ENCODE measurements at places on chromosomes 3 and 15. TPM values are rescaled to one million over a fixed set of nuclear protein-coding genes. Genes with fewer than 3 reads are reported as not detected.
A peak's percentile ranks its signal among the peaks of the same experiment; 100 is the strongest.

GOLGA8G gene
- total RNA-seq, result not detected

CHL1 gene
- total RNA-seq, result 0.14 TPM

SPINK8 gene
- total RNA-seq, result not detected

EPHA6 gene
- 0.96 TPM for total RNA-seq

MAP6D1 gene
- 4.9 TPM for total RNA-seq

LIPH gene
- total RNA-seq, result not detected

DNA sequence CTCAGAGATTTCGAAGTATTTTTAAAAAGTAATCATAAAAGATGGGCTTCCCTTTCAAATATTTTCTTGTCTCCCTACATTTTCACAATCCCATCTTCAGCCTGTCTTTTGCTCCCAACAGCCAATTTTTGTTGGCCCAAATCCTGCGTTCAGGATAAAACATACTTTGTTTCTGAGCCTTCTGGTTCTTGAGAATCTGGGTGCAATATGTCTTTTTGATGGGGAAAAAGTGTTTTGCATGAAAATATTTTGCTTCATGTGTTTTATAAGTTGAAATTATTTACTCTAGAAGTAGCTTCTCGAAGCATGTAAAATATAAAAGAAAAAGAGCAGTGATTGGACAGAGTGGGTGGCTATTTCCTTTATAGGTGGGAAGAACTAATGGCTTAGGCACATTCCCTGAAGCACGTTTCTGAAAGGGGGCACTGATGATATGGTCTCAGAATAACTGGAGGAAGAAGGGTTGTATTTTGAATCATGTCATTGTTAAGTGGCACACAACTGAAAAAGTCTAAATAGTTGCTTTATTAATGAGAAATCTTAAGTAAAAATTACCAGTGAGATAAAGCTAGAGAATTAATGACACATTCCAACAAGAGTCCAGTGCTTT is 3.9 kb downstream of the UNC13C start:
- H3K4me3 ChIP-seq, result no peak overlapping the region
- H3K27ac ChIP-seq, result no peak overlapping the region
- no peaks in the 10 kb centered on the region for H3K36me3 ChIP-seq
- H3K27me3 ChIP-seq, result peaks cover 60% of the 10 kb centered on the region

DNA sequence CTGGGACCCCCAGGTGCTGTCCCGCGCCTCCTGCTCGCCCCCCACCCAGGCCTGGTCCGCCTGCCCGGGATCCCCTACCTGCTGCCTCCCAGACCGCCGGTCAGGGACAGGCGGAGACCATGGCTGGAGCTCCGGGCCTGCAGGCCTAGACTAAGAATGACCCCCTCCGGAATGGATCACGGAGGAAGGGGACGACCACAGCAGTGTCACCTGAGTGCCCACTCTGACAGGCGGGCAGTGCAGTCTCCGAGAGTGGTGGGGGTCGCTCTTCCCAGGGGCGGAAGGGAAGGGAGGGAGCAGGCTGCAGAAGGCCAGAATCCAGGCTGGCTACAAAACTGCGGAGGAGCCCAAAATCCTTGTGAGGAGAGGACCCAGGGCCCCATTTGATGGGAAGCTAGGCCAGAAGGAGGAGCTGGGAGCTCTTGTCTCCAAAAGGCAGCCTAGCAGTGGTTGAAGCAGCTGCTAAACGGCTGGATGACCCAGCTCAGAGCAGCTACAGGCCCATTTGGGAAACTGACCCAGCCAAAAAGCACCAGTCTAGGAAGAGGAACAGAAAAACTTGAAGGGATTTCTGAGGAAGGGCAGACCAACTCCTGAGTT is 908 bp upstream of the RAB43 start:
- no peak for DNase-seq
- H3K27me3 ChIP-seq, result no peaks in the 10 kb centered on the region
- peaks cover 2% of the 10 kb centered on the region for H3K36me3 ChIP-seq
- H3K4me1 ChIP-seq, result peaks cover 31% of the 10 kb centered on the region

DNA sequence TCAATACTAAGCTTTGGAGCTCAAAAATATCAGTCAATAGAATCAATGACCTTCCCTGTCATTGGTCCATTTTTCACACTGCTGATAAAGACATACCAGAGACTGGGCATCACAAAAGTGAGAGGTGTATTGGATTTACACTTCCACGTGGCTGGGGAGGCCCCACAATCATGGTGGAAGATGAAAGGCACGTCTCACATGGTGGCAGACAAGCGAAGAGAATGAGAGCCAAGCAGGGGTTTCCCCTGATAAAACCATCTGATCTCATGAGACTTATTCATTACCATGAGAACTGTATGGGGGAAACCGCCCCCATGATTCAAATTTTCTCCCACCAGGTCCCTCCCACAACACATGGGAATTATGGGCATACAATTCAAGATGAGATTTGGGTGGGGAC is 81.9 kb downstream of the ANXA2 start:
- peaks cover 19% of the 10 kb centered on the region for H3K4me1 ChIP-seq
- DNase-seq, result no peak
- H3K27me3 ChIP-seq, result peaks cover 3% of the 10 kb centered on the region
- H3K4me3 ChIP-seq, result no peak overlapping the region
- H3K36me3 ChIP-seq, result no peaks in the 10 kb centered on the region

GRCh38 chr15:68629519-68630210 is 50.9 kb downstream of the CORO2B start:
- no peak overlapping the region for H3K27ac ChIP-seq
- H3K27me3 ChIP-seq, result no peaks in the 10 kb centered on the region
- no peak for DNase-seq

DNA sequence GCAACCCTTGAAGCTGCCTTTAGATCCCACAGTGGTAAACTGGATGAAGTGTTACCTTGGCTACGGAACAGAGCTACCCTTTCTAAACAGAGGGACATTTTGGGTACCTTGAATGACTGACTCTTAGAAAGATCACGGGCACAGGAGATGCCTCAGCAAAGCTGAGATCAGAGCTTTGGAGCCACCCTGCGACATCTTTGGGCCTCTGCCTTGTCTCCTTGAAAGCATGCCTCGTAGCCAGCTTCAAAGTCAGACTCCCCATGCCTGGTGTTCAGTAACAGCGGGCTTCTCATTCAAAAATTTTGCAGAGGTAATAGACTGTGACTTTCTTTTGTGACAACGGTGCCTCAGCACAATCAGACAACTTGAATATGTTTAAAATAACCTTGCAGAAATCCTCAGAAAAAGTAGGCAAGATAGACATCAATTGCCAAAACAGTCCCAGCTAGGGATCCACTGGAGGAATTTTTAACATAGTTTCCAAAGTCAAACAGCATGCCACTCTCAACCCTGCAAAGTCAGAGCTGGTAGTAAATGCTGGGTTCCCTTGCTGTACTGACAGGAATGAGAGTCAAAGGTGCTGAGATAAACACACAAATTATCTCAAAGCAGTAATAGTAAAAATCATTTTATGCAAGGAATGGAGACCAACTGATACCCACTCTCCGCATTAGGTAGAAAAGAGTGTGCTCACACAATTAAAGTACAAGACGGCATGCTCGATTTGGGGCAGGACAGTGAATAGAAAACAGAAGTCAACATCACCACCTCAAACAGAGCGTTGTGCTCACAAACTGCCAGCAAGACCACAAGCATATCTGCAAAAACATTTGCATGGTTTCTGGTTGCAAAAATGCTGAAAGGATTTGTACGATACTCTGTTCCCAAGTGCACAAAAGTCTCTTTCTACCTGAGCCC is 82.1 kb downstream of the MYO1E start:
- peak overlapping the region; percentile 70 for H3K27ac ChIP-seq
- no peaks in the 10 kb centered on the region for H3K36me3 ChIP-seq
- H3K27me3 ChIP-seq, result no peaks in the 10 kb centered on the region
- peak overlapping the region; percentile 12 for H3K4me3 ChIP-seq
- peaks cover 55% of the 10 kb centered on the region for H3K4me1 ChIP-seq

DNA sequence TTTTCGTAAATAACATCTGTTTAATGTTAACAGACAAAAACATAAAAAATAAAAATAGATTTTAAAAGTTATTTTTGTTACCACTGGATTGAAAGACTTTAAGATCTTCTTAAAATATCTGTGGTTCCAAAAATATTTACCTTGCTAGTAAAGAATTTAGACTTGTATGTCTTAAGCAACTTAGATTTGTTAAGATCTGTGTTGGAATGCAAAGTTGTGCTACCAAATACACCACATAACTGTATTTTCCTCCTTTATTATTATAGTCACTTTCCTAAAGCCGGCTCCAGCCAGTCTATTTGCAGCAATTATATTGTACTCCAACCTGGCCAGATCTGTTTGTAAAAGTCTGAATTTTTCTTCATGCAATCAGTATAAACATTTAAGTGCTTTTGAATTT is 63.7 kb downstream of the SPRED1 start:
- H3K27me3 ChIP-seq, result no peaks in the 10 kb centered on the region
- H3K27ac ChIP-seq, result no peak overlapping the region
- H3K4me1 ChIP-seq, result peaks cover 28% of the 10 kb centered on the region
- no peak overlapping the region for H3K4me3 ChIP-seq

GRCh38 chr3:29899021-29899420 is 618.1 kb downstream of the RBMS3 start:
- H3K4me3 ChIP-seq, result no peak overlapping the region
- H3K27me3 ChIP-seq, result no peaks in the 10 kb centered on the region
- no peak overlapping the region for H3K27ac ChIP-seq
- DNase-seq, result no peak
- peaks cover 6% of the 10 kb centered on the region for H3K4me1 ChIP-seq
- H3K36me3 ChIP-seq, result no peaks in the 10 kb centered on the region

DNA sequence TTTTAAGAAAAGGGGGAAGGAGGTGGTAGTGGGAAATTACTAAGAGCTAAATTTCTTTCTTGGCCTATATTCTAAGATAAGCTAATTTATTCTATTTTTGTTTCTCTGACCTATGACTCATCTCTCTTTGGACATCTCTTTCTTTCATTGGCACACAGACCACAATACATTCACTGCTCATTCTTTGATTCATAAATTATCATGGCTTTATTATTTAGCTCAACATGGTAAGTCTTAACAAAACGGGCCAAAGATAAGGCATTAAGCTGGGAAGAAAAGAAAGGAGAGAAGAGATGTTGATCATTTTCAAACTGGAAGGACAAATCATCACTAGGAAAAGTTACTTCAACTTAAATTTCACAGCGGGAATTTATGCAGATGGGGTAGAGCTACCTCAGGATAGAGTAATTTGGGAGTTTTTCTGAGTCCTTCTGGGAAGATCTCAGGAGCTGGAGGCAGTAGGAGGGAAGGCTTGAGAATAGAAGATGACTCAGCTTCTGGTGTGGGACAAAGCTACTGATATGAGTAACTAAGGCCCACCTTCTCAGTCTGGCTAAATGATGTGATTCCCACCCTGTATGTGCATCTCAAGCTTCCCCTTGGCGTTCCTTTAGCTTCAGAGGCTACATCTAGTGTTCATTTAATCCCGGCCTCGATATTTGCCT is 7.5 kb upstream of the ALCAM start:
- H3K36me3 ChIP-seq, result no peaks in the 10 kb centered on the region
- H3K27me3 ChIP-seq, result peaks cover 10% of the 10 kb centered on the region
- peaks cover 18% of the 10 kb centered on the region for H3K4me1 ChIP-seq
- no peak overlapping the region for H3K27ac ChIP-seq

GRCh38 chr15:92882697-92883162 is 17.4 kb upstream of the CHD2 start:
- DNase-seq, result no peak
- no peak overlapping the region for H3K27ac ChIP-seq
- H3K27me3 ChIP-seq, result peaks cover 6% of the 10 kb centered on the region
- H3K36me3 ChIP-seq, result peaks cover 30% of the 10 kb centered on the region
